K562 (cell line): ENCODE measurements at places on chromosomes 5 and 9. TPM values are rescaled to one million over a fixed set of nuclear protein-coding genes. Genes with fewer than 3 reads are reported as not detected.

Gene ACSL6
- total RNA-seq: 1.5 and 1.6 TPM in 2 replicates

Gene TAF11L5
- total RNA-seq: 0.53 TPM in 1 of 2 replicates, not detected in the other

Gene ARHGEF39
- total RNA-seq: 15.1 and 16.1 TPM in 2 replicates

Gene MYOZ3
- total RNA-seq: not detected in 2 replicates

DNA sequence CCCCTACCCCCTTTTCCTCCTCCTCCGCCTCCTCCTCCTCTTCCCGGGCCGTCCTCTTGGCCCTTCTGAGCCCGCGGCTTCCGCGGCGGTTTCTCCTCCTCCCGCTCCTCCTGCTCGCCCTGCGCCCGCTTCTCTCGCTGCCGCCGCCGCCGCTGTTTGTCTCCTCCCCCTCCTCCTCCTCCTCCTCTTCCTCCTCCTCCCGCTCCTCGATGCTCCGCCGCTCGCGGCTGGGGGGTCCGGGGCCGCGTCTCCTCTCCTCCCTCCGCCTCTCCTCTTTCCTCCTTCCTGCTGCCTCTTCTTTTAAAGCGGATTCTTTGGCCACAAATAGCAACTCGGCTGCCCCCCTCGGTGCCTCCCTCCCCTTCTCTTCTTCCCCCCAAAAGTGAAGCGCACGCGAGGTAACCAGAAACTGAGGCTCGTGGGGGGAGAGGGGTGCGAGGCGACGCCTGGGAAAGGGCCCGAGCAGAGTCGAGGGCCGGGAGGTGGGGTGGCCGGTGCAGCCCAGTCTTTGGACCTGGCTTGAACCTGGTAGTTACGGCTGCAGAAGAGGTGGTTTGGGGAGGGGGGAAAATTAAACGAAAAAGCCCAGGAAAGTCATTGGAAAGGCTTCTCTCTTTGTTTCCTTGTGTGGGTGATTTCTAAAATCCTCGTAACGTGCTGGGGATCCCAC, 1058.5 kb upstream of the DMAC1 start:
- DNase-seq: no peak

- no peak for DNase-seq
These were observed 40.7 kb downstream of the VCAN start for GRCh38 chr5:83512061-83512745.

GRCh38 chr5:110965773-110966581, 105.5 kb upstream of the TSLP start:
- no peak for DNase-seq

DNA sequence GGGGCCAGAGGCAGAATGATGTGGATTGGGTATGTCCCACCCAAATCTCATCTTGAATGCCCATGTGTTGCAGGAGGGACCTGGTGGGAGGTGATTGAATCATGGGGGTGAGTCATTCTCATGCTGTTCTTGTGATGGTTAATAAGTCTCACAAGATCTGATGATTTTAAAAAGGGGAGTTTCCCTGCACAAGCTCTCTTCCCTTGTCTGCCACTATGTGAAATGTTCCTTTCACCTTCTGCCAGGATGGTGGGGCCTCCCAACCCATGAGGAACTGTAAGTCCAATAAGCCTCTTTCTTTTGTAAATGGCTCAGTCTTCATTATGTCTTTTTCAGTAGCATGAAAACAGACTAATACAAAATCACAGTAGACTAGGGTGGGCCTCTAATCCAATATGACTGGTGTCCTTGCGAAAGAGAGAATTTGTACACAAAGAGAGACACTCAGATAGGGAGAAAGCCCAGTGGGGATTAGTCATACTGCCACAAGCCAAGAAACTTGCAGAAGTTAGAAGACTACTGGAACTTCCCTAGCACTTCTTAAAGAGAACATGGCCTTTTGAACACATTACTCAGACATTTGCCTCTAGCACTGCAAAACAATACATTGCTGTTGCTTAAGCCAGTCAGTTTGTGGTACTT, 68.4 kb downstream of the ANXA1 start:
- no peak for DNase-seq

DNA sequence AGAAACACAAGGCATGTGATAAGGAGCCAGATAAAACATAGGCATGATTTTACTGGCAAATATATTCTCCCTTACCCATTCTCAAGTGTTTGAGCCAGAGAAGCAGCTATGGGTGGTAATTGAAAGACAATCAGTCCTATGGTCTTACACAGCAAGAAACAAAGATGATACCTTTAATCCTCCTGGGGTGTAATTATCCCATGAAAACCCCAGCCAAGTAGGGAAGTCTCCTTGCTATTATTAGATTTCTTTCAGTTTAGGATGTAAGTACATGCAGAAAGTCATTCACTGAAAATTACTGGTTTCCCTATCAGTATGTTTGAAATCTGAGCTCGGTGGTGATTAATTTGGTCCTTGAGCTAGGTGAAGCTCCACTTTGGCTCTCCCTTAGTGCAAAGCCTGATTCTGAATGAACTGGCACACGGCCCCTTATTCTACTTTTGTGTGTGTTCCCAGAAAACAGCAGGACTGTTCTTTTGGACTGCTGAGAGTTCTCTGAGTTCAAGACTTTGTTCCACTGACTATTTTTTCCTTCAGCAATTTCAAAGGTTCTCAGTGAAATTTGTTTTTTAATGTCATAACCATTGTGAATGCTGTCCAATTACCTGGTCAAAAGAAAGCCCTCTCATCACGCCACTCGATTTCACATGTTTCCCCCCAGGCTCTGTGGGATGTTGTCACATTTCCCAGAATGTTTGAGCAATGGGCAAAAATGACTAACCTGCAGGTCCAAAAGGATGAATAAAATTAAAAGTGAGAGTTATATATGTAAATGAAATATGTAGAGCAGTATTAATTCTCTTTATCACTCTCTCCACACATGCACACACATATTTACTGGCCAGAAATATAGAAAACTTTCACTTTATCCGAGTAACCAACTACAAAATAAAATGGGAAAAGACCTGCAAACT, 343.0 kb downstream of the RAB3C start:
- no peak for DNase-seq

DNA sequence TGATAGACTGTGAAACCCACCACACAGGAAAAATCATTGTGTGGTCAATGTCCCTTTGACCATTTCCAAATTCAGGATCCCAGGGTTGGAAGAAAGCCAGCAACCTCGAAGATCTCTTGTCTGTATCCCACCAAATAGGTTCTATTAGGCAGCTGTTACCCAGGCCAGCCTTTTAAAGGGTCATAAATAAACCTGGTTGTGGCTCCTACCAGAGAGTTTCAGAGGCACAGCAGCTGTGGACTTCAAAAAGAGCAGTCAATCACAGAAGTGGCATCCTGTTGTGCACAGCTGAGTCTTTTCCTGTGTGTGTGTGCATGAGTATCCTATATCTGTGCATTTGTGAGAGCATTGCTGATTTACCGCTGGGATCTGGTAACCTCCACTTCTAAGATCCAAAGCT, 23.7 kb upstream of the OR2S2 start:
- DNase-seq: no peak

GRCh38 chr5:39714036-39714698, 289.4 kb upstream of the DAB2 start:
- DNase-seq: peak; percentile 64

GRCh38 chr5:173039188-173039587, 17.0 kb upstream of the CREBRF start:
- no peak for DNase-seq
